ENCODE measurements at places on chromosomes 3 and 15.

DNA sequence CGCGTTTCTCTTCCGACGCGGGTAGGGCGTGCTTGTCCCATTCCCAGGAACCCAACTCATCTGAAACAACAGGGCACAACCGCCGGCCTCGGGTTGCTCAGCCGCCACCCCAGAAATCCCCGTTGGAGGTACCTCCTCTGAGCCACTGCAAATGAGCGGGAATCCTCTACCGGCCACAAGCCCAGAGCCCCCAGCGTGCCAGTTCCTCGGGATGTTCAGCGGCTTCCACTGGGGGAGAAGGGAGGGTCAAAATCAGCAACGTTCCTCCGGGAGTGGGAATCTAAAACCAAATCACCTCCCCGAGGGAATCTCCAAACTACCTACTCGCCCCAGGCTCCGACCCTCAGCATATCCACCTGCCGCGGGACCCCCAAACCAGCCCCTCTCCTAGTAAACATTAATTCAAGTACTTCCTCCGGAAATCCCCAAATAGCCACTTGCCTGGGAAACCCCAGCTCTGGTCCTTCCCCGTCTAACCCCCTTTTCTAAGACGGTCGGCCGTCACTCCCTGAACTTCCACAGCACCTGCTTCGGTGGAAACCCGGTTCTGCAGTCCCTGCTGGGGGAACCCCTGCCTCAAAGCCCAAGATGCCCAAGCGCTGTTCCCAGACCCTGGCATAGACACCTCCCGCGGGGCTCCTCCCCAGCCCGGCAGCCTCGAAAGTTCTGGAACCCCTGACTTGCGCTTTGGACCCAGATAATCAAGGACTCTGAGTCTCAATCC is 887 bp downstream of the OXTR start:
- no peak overlapping the region for H3K4me3 ChIP-seq
- H3K27me3 ChIP-seq = peaks cover 62% of the 10 kb centered on the region
- no peaks in the 10 kb centered on the region for H3K36me3 ChIP-seq
- H3K4me1 ChIP-seq = peaks cover 14% of the 10 kb centered on the region
- H3K27ac ChIP-seq = no peak overlapping the region

- no peak for DNase-seq
- no peak overlapping the region for H3K4me3 ChIP-seq
- H3K27me3 ChIP-seq = peaks cover 8% of the 10 kb centered on the region
- H3K36me3 ChIP-seq = no peaks in the 10 kb centered on the region
- no peak overlapping the region for H3K27ac ChIP-seq
- no peaks in the 10 kb centered on the region for H3K4me1 ChIP-seq
Measured at GRCh38 chr3:149542375-149543312, 68.1 kb downstream of the TM4SF4 start.

DNA sequence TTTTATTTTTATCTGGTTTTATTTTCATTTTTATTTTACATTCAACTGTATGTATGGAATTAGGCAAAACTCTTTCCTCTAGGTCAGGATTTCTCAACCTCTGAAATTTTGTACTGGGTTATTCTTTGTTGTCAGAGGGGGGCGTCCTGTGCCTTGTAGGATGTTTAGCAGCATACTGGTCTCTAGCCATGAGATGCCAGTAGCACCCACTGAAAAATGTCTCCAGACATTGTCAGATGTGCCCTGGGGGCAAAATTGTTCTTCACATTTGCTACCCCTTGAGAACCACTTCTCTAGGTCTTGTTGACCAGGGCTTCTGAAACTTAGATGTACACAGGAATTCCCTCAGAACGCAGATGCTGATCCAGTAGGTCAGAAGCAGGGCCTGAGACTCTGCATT is 5.4 kb downstream of the CHRNA5 start:
- DNase-seq = no peak
- no peak overlapping the region for H3K27ac ChIP-seq
- peaks cover 15% of the 10 kb centered on the region for H3K4me1 ChIP-seq
- no peaks in the 10 kb centered on the region for H3K36me3 ChIP-seq
- no peak overlapping the region for H3K4me3 ChIP-seq

GRCh38 chr3:104631254-104631653 is 735.5 kb upstream of the ALCAM start:
- no peak overlapping the region for H3K4me3 ChIP-seq
- no peak overlapping the region for H3K27ac ChIP-seq
- peaks cover 3% of the 10 kb centered on the region for H3K27me3 ChIP-seq
- no peaks in the 10 kb centered on the region for H3K36me3 ChIP-seq

- DNase-seq = no peak
- H3K27me3 ChIP-seq = no peaks in the 10 kb centered on the region
- no peak overlapping the region for H3K27ac ChIP-seq
- H3K4me1 ChIP-seq = no peaks in the 10 kb centered on the region
Measured at GRCh38 chr15:62868507-62868906, 174.0 kb upstream of the TPM1 start.

DNA sequence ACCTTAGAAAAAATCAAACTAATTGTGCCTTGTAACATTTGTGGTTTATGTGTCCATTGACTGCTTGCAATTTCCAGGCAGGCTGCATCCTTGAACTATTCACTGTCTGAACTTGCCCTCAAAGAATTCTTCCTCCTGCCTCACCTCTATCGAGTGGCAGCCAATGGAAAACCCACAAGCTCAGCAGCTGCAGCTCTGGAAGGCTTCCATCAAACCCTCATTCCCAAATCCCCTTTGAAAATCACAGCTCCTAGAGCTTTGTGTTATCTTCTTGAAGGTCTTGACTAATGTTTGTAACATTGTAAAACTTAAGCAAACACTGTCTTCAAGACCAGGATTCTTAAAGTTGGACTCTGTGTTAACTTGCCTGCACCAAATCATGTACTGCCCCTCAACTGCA is 81.1 kb downstream of the FILIP1L start:
- peaks cover 2% of the 10 kb centered on the region for H3K36me3 ChIP-seq
- DNase-seq = no peak
- no peaks in the 10 kb centered on the region for H3K27me3 ChIP-seq
- no peak overlapping the region for H3K27ac ChIP-seq

- H3K36me3 ChIP-seq = no peaks in the 10 kb centered on the region
- no peak for DNase-seq
- H3K27ac ChIP-seq = no peak overlapping the region
- H3K4me1 ChIP-seq = no peaks in the 10 kb centered on the region
- H3K4me3 ChIP-seq = no peak overlapping the region
Measured at GRCh38 chr15:54722342-54722986, 474.3 kb downstream of the RSL24D1 start.

- H3K27ac ChIP-seq = peak overlapping the region; percentile 13
- peaks cover 11% of the 10 kb centered on the region for H3K36me3 ChIP-seq
- no peaks in the 10 kb centered on the region for H3K4me1 ChIP-seq
- no peak for DNase-seq
Measured at GRCh38 chr15:68192804-68193486, 12.2 kb downstream of the CALML4 start.

- no peaks in the 10 kb centered on the region for H3K36me3 ChIP-seq
- H3K4me1 ChIP-seq = no peaks in the 10 kb centered on the region
- no peak overlapping the region for H3K4me3 ChIP-seq
- no peak for DNase-seq
- H3K27ac ChIP-seq = no peak overlapping the region
Measured at GRCh38 chr15:96670389-96670788, 339.9 kb downstream of the NR2F2 start.

- H3K4me1 ChIP-seq = peaks cover 15% of the 10 kb centered on the region
- H3K27me3 ChIP-seq = no peaks in the 10 kb centered on the region
- no peak for DNase-seq
- H3K27ac ChIP-seq = peak overlapping the region; percentile 57
Measured at GRCh38 chr3:71512000-71512399, 71.5 kb downstream of the FOXP1 start.

GRCh38 chr15:72227720-72228119 is 3.3 kb downstream of the PKM start:
- DNase-seq = no peak
- peaks cover 14% of the 10 kb centered on the region for H3K27me3 ChIP-seq
- peaks cover 52% of the 10 kb centered on the region for H3K4me1 ChIP-seq
- peaks cover 65% of the 10 kb centered on the region for H3K36me3 ChIP-seq

GRCh38 chr3:33543601-33544000 is 103.4 kb upstream of the UBP1 start:
- H3K36me3 ChIP-seq = peaks cover 15% of the 10 kb centered on the region
- H3K4me3 ChIP-seq = no peak overlapping the region
- no peak for DNase-seq

- no peak for DNase-seq
- no peaks in the 10 kb centered on the region for H3K27me3 ChIP-seq
- no peaks in the 10 kb centered on the region for H3K4me1 ChIP-seq
- H3K27ac ChIP-seq = no peak overlapping the region
- no peak overlapping the region for H3K4me3 ChIP-seq
Measured at GRCh38 chr15:64749999-64750657, 25.3 kb downstream of the RBPMS2 start.

GRCh38 chr3:100455841-100456550 is 36.4 kb upstream of the TMEM45A start:
- H3K4me1 ChIP-seq = peaks cover 7% of the 10 kb centered on the region
- H3K27me3 ChIP-seq = no peaks in the 10 kb centered on the region
- DNase-seq = no peak
- H3K4me3 ChIP-seq = no peak overlapping the region

- H3K36me3 ChIP-seq = no peaks in the 10 kb centered on the region
- no peak within 1 kb of the TSS for H3K27ac ChIP-seq
- peaks cover 96% of the 10 kb centered on the region for H3K27me3 ChIP-seq
- peak within 1 kb of the TSS; percentile 61 for H3K4me3 ChIP-seq
- peaks cover 12% of the 10 kb centered on the region for H3K4me1 ChIP-seq
Measured at GRCh38 chr15:52790169-52790708, at the start of gene ONECUT1. Gene ONECUT1 (minus strand): TSS chr15:52790336. CDS start chr15:52789884, 452 bp downstream.

GRCh38 chr3:194247350-194247740 is 103.8 kb downstream of the CPN2 start:
- no peak overlapping the region for H3K27ac ChIP-seq
- H3K36me3 ChIP-seq = no peaks in the 10 kb centered on the region
- no peaks in the 10 kb centered on the region for H3K4me1 ChIP-seq
- DNase-seq = no peak
- no peak overlapping the region for H3K4me3 ChIP-seq

- no peak for DNase-seq
- no peaks in the 10 kb centered on the region for H3K4me1 ChIP-seq
- no peaks in the 10 kb centered on the region for H3K36me3 ChIP-seq
- no peak overlapping the region for H3K27ac ChIP-seq
- H3K27me3 ChIP-seq = no peaks in the 10 kb centered on the region
Measured at GRCh38 chr3:78277220-78277619, 1237.3 kb downstream of the ROBO2 start.

DNA sequence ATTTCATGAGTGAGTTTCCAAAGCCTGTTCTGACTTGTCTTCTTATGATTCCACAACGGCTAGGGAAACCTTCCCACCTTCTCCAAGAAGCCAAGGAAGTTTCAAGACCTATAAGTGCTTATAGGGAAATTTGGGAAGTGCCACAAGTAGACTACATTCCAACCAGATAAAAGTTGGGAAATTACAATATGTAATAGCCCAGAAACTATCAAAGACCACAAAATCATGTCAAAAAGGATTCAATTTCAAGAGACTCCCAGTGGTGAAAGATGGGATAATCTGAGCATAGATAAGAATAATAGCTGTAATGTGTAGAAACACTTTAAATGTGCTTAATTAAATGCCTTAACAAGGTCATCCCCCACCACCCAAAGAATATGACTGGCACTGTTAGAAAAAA is 169.2 kb upstream of the SLC2A2 start:
- DNase-seq = no peak
- peaks cover 14% of the 10 kb centered on the region for H3K4me1 ChIP-seq
- H3K27ac ChIP-seq = no peak overlapping the region
- H3K4me3 ChIP-seq = no peak overlapping the region

- peaks cover 8% of the 10 kb centered on the region for H3K4me1 ChIP-seq
- H3K4me3 ChIP-seq = no peak overlapping the region
- no peak for DNase-seq
- peaks cover 5% of the 10 kb centered on the region for H3K36me3 ChIP-seq
Measured at GRCh38 chr3:136385457-136385856, 135.3 kb downstream of the PCCB start.

- DNase-seq = no peak
- no peaks in the 10 kb centered on the region for H3K4me1 ChIP-seq
- H3K27ac ChIP-seq = no peak overlapping the region
- H3K36me3 ChIP-seq = peaks cover 9% of the 10 kb centered on the region
- H3K27me3 ChIP-seq = no peaks in the 10 kb centered on the region
- no peak overlapping the region for H3K4me3 ChIP-seq
Measured at GRCh38 chr15:51460796-51461195, 119.3 kb downstream of the GLDN start.

DNA sequence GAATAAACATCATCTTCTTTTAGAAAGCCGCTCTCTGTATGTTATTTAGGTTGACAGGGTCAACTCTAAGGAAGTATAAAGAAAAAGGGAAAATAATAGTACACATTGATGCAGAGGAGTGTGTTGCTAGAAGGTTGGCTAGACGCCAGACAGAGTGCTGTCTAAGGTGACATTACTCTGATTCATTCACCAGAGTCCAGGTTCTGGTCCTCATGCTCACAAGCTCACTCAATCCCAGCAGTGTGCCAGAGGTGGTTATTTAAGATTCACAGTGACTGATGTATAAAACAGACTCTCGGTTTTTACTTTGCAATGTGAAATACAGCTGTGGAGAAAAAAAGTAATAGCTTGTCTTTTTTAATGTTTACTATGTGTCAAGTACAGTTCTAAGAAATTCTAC is 1.7 kb downstream of the CFAP44 start:
- no peak overlapping the region for H3K4me3 ChIP-seq
- no peaks in the 10 kb centered on the region for H3K27me3 ChIP-seq
- H3K27ac ChIP-seq = no peak overlapping the region
- H3K36me3 ChIP-seq = peaks cover 12% of the 10 kb centered on the region

DNA sequence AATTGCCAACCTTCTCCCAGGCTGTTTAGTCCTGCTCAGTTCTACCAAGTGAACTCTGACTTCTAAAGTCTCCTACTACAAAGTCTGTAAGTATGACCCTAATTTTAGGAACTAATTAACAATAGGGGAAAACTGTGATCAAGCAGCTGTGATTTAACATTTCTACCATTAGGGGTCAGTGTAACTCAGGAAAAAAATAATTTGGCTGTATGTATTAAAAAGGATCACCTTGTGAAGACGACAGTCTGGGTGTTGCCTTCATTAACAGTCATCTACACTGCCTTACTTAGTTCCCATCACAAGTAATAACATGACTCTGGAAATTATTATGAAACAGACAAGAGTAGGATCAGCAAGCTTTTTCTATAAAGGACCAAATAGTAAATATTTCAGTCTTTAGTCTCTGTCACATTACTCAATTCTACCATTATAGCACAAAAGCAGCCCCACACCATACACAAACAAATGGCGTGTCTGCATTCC is 4.2 kb upstream of the NPHP3 start:
- H3K27ac ChIP-seq = no peak overlapping the region
- peaks cover 11% of the 10 kb centered on the region for H3K4me1 ChIP-seq
- DNase-seq = no peak
- H3K4me3 ChIP-seq = no peak overlapping the region
- no peaks in the 10 kb centered on the region for H3K36me3 ChIP-seq
- peaks cover 11% of the 10 kb centered on the region for H3K27me3 ChIP-seq

GRCh38 chr15:31305375-31305774 is 21.3 kb upstream of the KLF13 start:
- no peak overlapping the region for H3K4me3 ChIP-seq
- DNase-seq = no peak
- peaks cover 28% of the 10 kb centered on the region for H3K4me1 ChIP-seq
- no peaks in the 10 kb centered on the region for H3K36me3 ChIP-seq
- no peak overlapping the region for H3K27ac ChIP-seq
